NCI-H446 (cell line): ENCODE measurements at places on chromosomes 1 and 21.
A peak's percentile ranks its signal among the peaks of the same experiment; 100 is the strongest.

GRCh38 chr1:29521438-29521715, 285.1 kb downstream of the PTPRU start:
- DNase-seq: no peak

DNA sequence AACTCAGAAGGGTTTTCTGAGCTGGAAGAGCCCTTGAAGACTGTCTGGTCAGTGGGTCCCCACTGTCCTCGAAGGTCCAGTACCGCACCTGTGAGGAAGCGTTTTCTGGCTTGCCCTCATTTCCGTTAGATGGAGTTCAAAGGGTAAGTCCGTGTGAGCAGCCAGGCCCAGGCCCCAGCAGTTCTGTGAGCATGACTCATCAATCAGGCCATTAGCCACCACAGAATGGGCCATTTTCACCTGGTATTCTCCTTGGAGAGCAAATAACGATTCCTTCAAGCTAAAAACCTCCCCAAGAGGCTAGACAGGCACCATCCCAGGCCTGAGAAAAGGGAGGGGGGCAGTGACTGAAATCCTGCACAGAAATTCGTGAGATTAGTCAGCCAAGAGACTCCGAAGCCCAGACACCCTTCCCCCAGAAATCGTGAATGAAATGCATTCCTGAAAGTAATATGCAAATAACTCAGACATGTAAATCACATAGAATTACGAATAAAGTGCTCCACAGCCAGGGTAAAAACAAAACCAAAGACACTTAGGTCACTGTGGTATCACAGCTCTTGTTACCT, 66.0 kb downstream of the BCAR3 start:
- DNase-seq: no peak

- no peak for DNase-seq
Measured at GRCh38 chr1:22738069-22738435, 27.4 kb downstream of the EPHB2 start.

DNA sequence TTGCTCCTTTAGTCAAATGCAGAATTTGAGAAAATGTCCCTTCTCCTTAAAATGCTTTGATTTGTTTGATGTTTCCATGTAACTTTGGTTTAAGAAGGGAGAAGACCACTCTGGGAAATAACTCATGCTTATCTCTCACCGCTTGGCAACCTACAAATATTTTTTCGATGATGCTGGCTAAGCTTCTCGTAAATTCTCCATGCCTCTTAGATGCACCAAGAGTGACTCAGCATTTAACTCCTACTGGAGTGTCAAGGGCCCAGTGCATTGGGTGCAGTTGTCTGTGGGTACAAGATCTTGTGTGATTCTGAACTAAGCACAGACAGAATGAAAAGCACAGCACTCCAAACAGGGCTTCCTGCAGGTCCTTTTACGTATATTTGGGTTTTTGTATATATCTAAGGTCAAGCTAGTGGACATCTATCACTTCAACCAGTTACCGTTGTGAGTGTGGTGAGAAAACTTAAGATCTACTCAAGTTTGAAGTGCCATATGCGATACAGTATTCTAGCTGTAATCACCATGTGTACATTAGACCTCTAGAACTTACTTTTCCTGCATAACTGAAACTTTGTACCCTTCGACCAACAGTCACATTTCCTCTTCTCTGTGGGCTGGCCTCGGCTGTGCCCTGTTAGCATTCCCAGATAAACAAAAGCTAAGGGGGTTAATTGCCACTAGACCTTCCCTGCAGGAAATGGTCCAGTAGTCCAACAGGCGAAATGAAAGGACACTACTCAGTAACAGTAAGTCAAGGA, 55.8 kb downstream of the COL18A1 start:
- no peak for DNase-seq

- DNase-seq: no peak
Measured at GRCh38 chr1:87584586-87584985, 255.9 kb downstream of the LMO4 start.

DNA sequence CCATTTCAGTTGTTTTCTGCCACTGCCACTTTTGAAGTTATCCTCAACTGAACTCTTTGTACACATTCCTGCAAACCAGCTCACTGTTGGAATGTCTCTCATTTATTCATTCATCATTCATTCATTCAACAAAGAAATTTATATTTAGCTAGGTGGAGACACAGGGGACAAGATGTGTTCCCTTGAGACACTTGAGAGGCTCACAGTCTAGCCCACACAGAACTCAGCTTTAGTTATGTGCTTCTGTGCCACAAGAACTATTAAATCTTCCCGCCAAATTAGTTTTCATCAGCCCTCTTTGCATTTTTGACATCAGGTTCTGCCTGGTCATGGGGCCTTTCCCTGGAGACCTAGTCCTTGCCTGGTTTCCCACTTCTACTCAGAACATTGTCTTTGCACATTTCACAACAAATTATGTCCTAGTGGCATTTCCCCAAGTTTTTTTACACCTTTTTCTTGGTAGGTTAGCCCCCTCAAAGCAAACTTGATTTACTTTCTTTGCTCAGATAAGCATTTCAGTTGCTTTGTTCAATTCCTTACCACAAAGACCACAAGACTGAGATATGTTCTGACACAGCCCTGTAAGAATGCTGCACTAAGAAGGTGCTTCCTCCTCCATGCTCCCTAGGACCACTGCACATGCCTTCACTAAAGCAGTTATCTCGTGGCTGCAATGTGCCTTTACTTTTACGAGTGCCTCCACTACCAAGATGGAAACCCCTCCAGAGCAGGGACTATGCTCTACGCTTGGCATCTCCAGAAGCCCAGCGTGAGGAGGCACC, 31.0 kb downstream of the ILDR2 start:
- no peak for DNase-seq

DNA sequence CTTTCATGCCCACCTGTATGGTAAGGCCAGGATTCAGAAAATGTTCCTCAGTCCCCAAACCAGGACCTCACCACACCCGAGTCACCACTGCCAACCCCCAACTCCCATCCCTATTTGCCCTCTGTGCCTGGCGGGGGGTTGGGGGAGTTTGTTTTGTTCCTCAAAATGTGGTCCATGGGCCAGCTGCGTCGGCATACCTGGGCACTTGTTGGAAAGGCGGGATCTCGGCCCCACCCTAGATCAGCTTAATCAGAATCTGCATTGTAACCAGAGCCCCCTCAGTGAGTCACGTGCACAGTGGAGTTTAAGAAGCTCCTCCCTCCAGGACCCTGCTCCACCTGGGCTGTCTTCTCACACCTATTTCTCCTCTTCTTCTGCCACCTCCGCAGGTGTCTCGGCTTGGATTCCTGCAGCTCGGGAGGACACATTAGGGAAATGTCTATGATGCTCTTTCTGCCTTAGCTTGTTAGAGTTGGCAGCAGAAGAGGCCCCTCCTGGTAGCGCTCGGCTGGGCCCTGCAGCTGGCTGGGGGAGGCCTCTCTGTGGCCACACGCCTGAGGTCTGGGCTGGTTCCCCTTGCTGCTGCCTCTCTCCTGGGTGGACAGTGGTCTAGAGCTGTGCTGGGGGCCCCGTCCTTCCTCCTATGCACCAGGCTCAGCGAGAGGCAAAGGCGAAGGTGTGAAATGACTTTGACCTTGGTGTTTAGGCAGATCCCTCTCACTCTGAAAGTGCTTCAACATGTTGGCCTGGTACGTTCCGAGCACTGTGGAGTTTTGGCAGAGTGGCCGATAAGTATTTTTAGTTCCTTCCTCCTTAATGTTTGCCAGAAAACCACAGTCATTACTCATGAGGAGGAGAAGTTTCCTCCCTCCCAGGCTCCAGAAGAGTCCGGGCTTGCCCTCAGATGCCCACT, 41.8 kb upstream of the CAMTA1 start:
- peak; percentile 43 for DNase-seq

- peak; percentile 63 for DNase-seq
Measured at GRCh38 chr1:204307334-204307883, 52.3 kb downstream of the PLEKHA6 start.

- no peak for DNase-seq
Measured at GRCh38 chr1:72064196-72065075, 217.9 kb downstream of the NEGR1 start.

DNA sequence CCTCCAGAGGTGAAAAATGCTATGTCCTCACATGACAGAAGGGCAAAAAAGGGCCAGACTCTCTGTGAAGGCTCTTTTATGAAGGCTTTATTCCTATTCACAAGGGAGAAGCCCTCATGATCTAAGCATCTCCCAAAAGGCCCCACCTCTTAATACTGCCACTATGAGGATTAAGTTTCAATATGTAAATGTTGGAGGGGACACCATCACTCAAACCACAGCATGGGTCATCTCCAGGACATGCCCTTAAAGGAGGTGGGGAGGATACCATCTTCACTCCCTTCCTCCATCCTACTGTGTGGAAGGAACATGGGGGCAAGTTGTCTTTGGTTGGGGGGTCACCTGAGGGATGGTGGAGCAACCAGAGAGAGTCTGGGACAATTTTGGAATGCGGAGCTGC, 170.1 kb downstream of the TRIM33 start:
- DNase-seq: no peak

DNA sequence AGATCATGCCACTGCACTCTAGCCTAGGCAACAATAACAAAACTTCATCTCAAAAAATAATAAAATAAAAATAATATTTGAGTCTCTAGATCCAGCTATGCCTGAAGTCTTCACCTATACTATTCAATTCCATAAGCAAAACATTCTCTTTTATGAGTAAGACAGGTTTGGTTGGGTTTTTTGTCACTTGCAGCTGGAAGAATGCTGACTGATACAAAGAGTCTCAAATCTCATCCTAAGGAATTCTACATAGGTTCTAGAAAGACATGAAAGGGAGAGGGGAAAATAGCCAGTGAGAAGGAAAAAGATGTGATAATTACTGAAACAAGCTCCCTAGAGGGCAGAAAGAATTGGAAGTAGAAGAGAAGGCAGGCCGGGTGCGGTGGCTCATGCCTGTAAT, 30.4 kb upstream of the MED18 start:
- DNase-seq: no peak

DNA sequence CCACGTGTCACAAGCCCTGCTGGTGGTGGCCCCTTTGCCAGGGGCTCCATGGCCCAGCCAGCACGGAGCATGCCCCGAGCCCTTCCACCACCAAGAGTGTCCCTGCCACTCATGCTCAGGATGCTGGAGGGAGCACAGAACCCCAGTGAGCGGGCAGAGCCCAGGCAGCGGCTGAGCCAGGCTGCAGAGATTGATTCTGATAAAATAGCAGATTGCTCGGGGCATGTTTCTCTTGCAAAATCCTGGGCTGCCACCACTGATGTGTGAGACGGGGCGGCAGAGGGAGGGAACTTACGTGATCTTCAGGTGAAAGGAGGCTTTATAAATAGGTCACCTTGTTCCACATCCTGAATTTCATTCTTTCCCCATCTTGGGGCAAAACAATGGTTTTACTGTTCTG, 53.2 kb downstream of the SPSB1 start:
- no peak for DNase-seq
